ENCODE measurements at places on chromosomes 4 and X.

- no peak for DNase-seq
Measured at GRCh38 chrX:1554469-1555210, 17.7 kb upstream of the P2RY8 start.

DNA sequence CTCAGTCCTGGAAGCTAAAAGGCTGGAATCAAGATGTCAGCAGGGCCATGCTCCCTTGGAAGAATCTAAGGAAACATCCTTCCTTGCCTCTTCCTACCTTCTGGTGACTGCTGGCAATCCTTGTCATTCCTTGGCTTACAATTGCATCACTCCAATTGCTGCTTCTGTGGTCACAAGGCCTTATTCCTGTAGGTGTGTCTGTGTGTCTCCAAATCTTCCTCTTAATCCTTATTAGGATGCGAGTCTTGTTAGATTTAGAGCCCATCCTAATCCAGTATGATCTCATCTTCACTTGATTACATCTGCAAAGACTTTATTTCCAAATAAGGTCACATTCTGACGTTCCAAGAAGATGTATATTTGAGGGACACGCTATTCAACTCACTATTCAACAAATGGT lies 52.2 kb downstream of the SMIM20 start:
- DNase-seq: no peak

- DNase-seq: no peak
Measured at GRCh38 chrX:123698979-123699520, 33.8 kb downstream of the THOC2 start.

GRCh38 chr4:97770222-97770621 lies 373.1 kb downstream of the STPG2 start:
- no peak for DNase-seq

- no peak for DNase-seq
Measured at GRCh38 chr4:11842620-11843263, 414.0 kb upstream of the HS3ST1 start.

DNA sequence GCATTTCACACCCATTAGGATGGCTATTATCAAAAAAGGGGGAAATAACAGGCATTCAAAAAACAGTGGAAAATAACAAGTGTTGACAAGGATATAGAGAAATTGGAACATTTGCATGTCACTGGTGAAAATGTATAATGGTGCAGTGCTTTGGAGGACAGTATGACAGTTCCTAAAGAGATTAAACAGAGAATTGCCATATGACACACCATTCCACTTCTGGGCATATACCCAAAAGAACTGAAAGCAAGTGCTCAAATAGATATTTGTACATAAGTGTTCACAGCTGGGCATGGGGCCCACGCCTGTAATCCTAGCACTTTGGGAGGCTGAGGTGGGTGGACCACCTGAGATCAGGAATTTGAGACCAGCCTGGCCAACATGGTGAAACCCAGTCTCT lies 348.1 kb downstream of the NR3C2 start:
- no peak for DNase-seq

DNA sequence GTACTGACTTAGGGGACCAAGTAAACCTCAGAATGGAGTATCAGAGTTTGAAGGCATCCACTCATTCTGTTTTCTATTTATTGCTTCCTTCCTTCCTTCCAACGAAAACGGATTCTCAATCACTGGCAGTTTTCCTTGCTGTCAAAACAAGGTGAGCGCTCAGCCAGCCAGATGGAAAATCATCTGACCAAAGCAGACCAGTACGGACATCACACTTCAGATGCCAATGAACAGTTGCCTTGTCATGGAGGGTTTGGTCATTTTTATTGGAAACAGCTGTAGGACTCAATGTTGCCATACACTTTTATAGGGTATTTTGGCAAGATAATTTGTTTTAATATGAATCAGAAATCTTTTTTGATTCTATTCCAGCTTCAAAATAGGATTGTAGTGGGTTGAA lies 16.6 kb downstream of the GEMIN8 start:
- DNase-seq: no peak

GRCh38 chr4:139410312-139410711 lies 43.6 kb upstream of the RAB33B start:
- DNase-seq: no peak

DNA sequence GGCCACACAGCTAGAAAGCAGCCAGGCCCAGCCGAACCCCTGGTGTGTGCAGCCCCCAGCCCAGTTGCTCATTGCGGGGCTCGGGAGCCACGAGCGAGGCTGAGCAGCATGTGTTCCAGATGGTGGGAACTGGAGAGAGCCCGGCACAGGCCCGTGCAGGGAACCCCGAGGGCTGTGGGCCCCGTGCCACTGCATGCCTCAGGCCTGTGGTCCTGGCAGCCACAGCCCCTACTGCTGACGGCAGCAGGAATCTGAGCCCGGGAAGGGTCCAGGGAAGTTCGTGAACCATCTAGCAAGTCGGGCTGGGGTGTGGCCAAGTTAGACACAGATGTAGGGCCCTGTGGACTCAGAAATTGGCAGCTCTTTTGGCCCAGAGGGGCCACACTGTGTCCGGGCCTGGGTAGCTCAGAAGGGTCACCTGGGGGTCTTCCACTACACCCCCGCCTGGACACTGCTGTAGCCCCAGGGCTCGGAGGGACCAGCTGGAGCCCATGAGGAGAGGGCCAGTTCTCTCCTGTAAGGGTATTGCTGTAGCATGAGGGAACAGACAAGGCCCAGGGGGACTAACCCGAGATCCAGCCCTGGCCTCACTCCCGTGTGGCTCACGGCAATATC lies 12.1 kb downstream of the HTRA3 start:
- no peak for DNase-seq

- no peak for DNase-seq
Measured at GRCh38 chr4:184688447-184688846, 38.9 kb downstream of the PRIMPOL start.

DNA sequence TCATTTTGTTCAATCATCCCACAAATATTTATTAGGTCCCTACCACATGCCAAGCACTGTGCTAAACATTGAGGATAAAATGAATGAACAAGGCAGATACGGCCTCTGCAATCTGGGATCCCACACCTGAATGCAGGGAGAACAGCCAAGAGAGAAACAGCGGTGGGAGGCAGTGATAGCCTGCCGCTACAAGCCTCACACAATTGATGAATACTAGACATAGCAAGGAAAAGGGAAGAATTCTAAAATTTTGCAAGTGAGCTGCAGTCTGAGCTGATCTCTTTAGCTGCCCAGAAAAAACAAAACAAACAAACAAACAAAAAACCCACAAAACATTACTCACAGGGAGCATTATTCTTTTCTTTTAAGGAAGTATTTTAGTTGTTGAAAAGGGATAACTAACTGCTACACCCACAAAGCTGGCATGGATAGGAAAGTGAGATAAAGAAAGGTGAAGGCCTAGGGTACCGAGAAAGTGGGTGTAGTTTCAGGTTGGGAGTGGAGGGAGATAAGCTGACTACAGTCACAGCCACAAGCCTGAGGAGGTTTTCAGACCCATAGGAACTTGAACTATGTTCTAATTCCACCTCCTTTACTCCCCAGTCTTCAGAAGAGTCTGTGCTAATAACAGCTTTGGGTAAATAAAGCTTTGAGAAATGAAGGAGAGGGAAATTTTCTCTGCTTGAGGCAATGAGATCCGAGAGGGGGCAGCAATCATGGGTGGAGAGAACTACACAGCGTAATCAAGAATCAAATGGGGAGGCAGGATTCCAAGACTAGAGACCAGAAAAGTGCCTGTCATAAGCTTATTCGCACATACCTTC lies 85.4 kb downstream of the SH3RF1 start:
- DNase-seq: no peak

GRCh38 chr4:61838072-61838471 lies 637.9 kb downstream of the ADGRL3 start:
- no peak for DNase-seq

DNA sequence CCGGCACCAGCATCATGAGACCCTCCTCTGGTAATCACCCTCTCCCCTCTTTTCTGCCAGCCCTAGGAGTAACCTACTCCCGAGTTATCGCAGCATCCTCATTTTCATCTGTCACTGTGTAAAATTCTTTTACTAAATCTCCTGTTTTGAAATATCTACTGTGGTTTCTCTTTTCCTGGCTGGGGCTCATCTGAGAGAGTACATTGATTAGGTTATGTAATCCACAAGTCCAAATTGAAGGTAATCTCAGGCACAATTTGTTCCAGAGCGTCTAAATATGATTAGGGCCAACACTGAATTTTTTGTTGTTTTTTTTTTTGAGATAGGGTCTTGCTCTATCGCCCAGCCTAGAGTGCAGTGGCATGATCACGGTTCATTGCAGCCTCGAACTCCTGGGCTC lies 142.4 kb downstream of the SMIM20 start:
- DNase-seq: no peak

DNA sequence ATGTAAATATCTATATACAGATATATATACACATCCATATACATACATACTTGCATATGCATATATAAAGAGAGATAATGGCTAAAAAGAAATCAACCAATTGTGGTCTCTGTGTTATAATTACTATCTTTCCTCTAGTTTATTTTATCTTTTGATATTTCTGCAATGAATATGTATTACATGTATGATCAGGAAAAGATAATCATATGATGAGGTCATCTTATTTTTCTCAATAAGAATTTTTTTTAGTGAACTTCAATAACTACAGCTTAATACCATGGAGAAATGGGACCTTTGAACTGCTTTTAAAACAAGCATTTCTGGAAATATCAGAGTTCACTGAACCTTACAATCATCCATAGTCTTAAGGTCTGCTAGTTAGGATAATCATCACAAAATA lies 158.0 kb downstream of the HNRNPD start:
- no peak for DNase-seq

- DNase-seq: no peak
Measured at GRCh38 chr4:20203508-20203907, 48.2 kb upstream of the SLIT2 start.

- no peak for DNase-seq
Measured at GRCh38 chrX:135307171-135307570, 2.1 kb upstream of the ETDC start.

- DNase-seq: no peak
Measured at GRCh38 chr4:75566911-75567310, 11.0 kb downstream of the ODAPH start.

DNA sequence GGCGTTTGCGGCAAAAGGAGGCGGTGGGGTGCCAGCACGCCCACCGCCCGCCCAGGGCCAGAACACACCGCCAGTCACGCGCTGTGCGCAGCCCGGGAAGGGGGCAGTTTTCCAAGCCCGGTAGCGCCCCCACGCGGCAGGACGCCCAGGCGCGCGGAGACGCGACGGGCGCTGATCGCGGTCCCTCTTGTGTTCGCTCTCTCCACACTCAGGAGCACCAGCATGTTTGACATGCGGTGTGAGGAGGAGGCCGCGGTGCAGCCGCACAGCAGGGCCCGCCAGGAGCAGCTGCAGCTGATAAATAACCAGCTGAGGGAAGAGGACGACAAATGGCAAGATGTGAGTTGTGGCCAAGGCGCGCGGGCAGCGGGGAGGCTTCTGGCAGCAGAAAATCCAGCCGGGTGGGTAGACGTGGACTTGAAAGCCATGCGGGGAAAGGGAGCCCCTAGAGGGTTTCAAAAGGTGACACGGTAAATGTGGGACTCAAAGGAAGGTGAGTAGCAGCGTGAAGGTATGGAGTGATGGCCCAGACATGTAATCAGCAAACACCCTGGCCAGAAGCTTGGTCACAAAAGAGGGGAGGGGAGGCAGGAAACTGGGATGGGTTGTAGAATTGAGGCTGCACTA lies 104.1 kb downstream of the PHOX2B start:
- no peak for DNase-seq

GRCh38 chr4:21387683-21388082 lies 560.9 kb downstream of the KCNIP4 start:
- no peak for DNase-seq

DNA sequence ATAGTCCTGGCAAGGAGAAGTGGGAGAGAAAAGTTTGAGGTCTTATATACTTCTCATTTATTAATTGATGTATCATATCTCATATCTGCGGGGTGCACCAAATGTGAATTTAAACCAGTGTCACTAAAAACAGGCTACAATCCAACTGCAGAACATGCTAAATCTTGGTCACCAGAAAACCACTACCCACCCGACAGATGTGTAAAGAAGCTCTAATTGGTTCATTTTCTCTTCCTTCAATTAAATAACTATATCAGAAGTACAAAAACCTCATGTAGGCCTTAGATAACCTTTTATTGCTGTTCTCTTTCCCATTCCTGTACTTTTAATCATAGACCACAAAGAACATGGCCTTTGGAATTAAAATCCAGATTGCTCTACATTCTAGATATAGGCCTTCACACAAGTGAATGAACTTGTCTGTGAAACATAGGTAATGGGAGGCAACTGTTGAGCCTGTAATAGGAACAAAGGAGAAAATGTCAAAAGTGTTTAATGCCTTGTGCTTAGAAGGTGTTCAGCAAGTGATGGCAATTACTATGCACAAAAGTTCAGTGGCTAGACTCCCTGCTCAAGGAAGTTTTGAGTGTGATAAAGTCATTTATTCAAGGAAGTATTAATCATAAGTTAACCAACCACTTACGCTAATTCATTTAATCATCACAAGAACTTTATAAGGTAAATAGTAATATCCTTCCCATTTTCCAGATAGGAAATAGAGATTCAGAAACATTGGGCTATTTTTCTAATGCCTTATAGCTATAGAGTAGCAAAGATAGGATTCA lies 425.6 kb downstream of the INPP4B start:
- no peak for DNase-seq

DNA sequence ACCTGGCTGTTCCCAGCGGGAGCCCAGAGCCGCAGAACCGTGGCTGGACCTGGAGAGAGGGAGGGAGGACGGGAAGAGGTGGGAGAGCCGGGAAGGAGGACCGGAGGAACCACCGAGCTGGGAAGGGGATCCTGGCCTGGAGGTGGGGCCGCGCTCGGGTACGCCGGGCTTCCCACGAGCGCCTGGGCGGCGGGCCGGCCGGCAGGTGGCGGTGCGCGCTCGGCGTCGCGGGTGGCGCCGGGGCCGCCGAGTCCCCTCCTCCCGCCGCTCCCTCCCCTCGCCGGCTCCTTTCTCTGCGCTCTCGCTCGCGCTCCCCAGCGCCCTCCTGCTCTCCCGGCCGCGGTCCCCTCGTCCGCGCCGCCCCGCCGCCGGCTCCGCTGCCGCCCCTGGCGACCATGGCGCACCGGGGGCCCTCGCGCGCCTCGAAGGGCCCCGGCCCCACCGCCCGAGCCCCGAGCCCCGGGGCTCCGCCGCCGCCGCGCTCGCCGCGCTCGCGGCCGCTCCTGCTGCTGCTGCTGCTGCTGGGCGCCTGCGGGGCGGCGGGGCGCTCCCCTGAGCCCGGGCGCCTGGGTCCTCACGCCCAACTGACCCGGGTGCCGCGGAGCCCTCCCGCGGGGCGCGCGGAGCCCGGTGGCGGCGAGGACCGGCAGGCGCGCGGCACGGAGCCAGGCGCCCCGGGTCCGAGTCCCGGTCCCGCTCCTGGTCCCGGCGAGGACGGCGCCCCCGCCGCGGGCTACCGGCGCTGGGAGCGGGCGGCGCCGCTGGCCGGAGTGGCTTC lies at the start of gene SORCS2:
TSS of gene SORCS2 (plus strand) at position 287 of the 778 bp plus-strand sequence.
- DNase-seq: no peak

All from stimulated activated CD4-positive, alpha-beta T cell treated with anti-CD3 and anti-CD28 coated beads, Interleukin-1b, Interleukin-23, amount 100 ng/mL, for 24 hours (primary cell).